ENCODE measurements at places on chromosomes 7 and 10.

DNA sequence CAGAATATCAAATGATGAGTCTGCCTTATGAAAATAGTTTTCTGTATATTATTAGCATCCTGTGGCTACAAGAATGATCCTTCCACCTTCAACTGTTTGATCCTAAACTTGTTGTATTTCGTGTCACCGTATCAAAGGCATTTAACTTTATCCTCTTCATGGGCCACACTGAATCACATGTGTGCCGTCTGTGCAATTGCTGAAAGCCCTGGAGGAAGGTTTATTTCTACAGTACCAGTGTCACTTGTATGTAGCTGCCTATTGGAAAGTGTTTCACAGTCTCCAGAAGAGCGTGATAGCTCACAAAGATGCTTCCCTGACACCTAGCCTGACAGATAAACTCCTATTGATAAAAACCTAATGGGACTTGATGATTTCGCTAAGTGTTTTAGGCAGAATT lies 94.5 kb downstream of the ITGA8 start:
- DNase-seq, result no peak

DNA sequence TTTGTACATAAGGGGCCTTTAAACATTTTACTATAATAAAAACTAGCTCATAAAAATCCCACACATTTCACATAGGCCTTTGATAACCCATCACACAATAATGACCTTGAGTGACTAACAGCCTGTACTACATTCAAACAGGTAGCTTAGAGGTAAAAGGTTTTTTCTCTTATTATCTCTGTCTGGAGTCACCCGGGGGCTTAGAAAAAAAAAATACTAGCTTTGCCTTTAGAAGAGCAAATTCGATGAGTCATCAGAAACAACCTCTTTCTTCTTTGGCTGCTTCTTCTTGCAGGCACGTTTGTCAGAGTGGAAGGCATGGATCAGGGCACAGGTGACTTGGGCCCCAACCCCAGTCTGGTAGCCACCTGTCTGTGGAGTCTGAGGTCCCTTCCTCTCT lies 43.4 kb upstream of the ADO start:
- no peak for DNase-seq

DNA sequence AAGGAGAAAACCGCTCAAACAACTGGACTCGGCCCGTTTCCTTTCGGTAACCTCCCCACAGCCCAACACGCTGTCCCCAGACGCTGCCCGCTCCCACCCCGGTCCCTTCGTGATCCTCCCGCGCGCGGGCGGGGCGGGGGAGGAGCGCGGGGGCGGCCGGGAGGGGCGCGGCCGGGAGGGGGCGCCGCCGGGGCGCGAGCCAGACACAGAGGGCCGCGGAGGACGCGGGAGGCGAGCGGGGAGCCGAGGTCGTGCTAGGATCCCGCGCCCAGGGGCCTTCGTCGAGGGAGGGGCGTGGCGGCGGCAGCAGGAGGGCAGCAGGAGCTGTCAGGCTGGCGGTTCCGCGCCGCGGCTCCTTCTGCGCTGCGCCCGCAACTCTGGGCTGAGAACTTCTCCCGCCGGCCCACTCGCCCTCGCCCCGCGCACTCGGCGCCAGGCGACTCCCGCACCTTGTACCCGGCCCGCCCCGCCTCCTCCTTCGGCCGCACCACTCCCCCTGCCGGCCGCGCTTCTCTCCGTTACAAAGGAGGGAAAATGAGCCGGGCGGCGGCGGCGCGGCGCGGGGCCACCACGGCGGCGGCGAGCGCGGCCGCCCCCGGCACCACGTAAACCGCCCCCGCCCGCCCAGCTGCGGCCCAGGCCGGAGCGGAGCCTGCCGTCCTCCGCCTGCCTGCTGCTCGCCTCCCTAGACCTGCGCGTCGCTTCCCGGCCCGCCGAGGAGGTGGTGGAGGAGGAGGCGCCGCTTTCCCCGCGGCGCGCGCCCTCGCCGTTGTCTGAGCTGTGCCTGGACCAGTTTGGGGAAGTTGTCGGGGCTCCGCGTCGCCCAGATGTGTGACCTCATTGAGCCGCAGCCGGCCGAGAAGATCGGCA lies at the start of gene CDK14:
TSS of gene CDK14 (plus strand) at position 521 of the 870 bp plus-strand sequence. CDS start at position 828, 307 bp downstream.
- DNase-seq, result peak; percentile 60

DNA sequence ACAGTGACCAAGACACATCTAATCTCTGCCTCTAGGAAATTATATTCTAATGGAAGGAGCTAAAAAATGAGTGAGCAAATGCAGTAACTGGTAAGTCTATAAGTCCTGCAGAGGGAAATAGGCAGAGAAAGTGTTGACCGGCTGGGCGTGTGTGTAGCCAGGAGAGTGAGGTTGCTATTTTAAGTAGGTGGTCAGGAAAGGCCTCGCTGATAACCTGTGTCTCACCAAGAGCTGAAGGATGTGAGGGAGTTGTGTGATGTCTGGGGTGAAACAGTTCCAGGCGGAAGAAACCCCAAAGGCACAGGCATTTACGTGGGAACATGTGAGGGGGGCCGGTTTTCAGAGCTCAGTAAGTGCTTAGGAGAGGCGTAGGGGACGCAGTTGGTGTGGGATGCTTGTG lies 54.8 kb downstream of the BAMBI start:
- DNase-seq, result no peak

- no peak for DNase-seq
Observed at GRCh38 chr10:132881186-132881920, 61.0 kb downstream of the CFAP46 start.

DNA sequence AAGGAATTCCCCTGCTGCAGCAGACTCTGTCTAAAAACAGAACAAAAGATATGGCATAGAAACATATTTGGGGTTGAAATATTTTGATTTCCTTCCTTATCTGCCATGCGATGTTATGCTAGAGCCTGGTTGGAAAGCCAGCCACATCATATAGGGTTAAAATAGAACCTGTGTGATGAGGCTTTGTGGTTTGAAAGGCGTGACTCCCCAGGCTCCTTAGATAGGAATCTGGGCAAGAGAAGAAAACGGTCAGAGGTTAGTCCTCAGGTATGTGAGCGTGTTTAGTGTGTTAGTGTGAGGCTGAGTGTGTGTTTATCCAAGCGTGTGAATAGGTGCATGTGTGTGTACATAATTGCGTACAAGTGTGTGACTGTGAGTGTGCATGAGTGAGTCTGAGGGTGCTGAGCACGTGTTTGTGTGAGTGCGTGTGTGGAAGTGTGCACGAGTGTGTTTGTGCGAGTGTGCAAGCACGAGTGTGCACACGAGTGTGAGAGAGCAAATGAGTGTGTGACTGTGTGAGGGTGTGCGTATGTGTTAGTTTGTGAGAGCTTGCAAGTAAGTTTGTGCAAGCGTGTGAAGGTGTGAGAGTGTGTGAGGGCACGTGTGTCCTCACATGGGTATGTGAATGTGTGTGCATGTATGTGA lies 79.9 kb downstream of the COL26A1 start:
- no peak for DNase-seq

DNA sequence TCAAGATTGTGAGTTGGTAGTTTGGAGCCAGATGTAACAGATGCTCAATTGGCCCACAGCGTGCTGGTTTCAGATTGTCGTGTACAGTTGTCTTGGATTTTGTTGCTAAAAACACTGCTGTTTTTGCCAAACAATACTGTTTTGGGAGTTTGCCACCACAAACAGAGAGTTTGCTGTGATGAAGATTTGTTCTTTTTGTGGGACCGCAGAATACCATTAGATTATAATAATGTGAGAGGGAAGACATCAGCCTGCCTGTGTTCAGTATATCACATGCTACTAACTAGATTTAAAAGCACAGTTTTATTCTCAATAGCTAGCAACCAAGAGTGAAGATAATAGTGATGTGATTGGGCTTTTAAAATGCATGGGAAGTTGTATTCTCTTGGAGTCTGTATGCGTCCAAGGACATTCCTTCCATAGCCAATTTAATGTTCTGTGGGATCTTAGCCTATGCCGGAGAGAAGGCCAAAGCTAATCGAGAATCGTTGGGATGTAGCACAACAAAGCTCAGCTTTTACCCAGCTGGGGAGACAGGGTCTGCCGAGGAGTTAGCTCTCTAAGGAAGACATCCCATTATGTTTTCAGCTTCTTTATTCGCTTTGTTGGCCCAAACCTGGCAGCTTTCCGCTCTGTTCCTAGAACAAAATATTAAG lies 18.7 kb upstream of the ITGA8 start:
- no peak for DNase-seq

DNA sequence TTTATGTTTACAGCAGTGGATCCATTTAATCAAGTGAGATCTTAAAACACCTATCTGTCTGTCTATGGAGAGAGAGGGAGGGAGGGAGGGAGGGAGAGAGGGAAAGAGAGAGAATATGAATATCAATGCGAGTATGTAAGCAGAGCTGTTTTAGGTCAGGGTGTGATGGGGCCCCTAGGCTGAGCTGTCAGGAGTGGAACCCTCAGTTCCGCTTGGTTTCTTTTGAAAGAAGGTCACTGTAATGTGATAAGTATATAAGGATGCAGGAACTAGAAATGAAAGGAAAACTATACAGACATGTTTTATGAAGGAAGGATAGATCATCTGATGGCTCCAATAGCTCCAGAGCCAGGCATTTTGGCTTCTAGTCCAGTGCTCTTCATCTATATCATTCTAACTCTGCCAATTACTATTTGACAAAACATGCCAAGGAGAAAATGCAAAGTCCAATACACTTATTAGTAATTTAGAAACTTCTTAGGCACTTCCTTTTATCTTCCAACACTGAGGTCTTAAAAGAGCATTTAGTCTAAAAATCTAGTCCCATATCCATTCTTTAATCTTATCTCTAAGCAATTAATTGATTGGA lies 70.3 kb downstream of the NRCAM start:
- DNase-seq, result no peak

GRCh38 chr10:113214331-113214730 lies 264.3 kb downstream of the TCF7L2 start:
- no peak for DNase-seq

DNA sequence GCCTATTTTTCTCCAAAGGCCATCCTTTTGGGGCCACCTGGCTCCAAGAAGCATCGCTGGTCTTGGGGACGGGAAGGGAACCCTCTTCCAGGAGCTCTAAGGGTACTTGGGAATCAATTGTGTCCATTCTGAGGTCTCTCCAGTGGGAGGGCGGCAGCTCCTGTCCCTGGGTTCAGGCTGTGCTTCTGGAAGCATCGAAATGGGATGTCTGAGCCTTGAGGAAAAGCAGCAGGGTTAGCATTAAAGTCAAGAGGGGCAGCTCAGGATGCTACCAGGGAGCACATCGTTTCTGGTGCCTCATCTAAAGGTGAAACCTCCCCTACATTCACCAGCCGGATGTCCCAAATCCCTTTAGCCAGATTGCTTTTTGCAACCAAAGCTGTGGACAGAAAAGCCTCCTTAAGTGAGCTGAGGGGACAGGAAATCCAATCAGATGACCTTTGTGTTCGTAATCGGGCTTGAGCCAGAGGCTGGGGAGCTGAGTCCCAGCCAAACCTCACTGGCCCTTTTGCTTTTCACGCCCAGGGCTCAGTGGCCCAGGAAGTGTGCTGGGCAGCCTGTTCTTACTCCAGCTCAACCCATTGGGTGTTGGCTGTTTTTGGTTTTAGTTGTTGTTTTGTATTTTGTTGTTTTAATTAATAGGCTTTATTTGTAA lies 88.8 kb upstream of the ANLN start:
- DNase-seq, result no peak

GRCh38 chr7:40133561-40134427 lies 628 bp downstream of the MPLKIP start:
- DNase-seq, result no peak

DNA sequence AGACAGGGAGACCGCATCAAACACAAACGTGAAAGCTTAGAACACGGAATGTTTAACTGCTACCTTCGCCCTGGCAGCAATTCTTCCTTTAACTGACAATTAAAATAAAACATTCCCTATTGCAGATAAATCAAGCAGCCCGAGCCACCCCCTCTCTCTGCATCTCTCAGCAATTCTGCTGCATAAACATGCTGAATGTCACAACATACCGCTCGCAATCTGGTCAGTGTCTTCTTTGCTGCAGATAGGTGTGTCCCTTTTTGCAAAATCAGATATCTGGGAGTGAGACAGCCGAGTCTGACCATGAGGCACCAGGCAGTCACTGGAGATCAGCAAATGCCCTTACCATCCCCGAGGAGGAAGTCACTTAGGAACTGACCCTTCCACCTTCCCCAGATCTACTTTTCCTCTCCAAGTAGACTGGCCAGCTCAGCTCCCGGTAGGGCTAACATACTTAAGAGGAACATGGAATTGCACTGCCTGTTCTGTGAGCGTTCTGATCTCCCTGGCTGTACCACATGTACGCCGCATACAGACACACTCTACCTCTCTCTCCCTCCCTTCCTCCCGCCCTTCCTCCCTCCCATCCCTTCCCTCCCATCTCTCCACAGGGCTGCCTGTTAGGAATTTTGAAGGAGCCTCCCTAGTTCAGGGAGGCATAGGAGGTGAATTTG lies at the start of gene FRMD4A:
TSS of gene FRMD4A (minus strand) at position 537 of the 674 bp plus-strand sequence.
- DNase-seq, result no peak
